ENCODE measurements at places on chromosomes 7 and 10. TPM values are rescaled to one million over a fixed set of nuclear protein-coding genes. Genes with fewer than 3 reads are reported as not detected.

The PFKP gene
- 234 TPM for total RNA-seq

The ADIRF gene
- total RNA-seq, result 72.8 TPM

DNA sequence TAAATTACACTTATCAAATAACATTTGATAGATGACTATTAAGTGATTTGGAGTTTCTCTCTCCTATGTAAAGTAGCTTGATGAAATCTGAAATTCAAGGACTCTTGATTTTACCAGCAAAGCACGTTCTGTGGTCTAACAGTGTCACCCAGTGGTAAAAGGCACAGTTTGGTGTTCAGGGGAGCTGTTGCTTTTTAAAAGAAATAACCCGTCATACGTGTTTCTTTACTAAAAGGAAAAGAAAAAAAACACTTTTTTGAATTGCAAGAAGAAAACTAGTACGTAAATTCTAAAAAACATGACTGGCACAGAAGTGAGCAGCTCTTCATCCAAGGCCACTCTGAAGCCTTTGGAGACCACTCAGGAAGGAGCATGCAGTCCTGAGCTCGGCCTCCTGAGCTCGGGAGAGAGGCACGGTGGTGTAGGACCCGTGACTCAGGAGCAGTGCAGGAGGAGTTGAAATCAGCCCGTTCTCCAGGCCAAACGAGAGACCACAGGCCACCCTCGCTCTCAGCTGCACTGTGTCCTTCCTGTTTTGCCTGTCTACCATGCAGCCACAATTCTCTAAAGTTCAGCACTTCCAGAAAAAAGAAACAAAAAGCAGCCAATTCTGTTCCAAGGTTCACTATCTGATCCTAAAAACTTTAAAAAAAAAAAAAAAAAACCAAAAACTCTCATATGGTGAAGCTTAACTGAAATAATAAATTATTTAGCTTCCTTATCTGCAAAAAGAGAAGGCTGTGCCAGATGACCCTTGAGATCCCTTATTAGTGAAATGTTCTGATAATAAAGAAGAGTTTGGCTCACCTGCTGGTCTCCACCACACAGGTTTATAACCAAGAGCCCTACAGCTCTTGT is 212.6 kb upstream of the FRMD4A start:
- DNase-seq, result no peak

DNA sequence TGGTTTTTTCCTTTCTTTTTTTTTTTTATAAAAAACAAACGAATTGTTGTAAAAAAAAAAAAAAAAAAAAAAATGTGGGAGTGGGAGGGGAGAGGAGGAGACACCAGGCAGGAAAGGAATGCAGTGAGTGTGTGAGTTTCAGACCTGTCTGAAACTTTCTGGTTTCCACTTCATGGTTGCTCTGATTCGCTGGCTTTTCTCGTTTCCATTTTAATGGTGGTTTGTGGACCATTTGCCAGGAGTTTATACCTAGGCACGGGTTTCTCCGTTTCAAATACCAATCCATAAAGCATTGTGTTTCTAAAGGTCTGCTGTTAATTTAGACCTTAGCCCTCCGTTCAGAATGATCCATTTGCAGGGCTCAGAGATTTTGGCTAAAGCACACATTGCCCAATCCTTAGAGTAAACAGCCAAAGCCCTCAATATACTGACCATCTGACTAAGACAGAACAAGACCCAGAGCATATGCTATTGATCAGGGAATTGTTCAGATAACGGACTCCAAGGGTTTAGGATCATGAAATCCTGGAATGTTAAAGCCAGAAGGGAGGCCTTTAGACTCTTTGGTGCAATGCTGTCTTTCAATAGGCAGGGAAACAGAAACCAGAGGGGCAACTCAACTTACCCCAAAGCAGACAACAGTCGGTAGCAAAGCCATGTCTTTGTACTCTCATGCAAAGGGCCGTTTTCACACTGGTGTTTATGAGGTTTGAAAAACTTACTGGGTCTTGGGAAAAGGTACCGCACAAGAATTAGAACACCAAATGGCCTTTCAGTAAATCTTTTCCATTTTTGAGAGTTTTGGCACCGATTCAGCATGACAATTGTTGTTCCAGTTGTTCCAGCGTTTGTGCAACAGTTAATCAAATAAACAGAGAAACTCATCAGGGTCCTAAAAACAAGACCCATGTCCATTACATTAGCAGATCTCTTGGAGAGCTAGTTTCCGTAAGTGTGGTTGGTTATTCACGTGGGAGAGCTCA is 94.3 kb upstream of the AGBL3 start:
- DNase-seq, result no peak

- DNase-seq, result no peak
Observed at GRCh38 chr7:157690833-157691585, 354.2 kb downstream of the DNAJB6 start.

DNA sequence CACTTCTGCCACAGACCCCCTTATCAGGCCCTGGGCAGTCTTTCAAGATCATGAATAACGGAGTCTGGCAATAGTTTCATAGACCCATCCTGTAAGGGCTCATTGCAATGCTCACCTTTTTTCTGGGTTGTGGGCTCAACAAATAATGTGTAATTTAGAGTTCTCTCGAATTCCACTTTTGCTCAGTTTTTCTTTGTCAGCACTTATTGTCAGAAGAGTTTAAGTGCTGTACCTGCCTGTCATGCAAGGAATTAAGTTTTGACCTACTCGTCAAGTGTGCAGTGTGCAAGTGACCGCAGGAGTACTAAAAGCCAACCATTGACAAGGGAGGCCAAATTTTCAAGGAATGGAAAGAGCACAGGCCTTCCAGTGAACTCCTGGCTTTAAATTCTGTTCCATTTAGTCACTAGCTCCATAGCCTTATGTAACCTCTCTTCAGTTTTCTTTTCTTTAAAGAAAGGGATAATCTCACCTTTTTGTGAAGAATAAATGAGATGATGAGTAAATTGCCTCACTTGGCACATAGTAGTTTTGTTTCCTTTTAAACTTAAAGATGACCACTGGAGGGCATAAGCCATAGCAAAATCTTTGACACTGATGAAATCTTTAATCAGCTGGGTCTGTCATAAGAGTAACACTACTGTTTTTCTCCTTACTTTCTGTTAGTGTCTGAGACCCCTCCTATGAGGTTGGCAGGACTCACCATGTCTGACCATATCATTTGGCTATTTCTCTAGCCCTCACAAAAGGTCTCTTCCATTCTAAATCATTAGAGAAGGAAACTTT is 313.3 kb downstream of the TYW1 start:
- DNase-seq, result no peak

DNA sequence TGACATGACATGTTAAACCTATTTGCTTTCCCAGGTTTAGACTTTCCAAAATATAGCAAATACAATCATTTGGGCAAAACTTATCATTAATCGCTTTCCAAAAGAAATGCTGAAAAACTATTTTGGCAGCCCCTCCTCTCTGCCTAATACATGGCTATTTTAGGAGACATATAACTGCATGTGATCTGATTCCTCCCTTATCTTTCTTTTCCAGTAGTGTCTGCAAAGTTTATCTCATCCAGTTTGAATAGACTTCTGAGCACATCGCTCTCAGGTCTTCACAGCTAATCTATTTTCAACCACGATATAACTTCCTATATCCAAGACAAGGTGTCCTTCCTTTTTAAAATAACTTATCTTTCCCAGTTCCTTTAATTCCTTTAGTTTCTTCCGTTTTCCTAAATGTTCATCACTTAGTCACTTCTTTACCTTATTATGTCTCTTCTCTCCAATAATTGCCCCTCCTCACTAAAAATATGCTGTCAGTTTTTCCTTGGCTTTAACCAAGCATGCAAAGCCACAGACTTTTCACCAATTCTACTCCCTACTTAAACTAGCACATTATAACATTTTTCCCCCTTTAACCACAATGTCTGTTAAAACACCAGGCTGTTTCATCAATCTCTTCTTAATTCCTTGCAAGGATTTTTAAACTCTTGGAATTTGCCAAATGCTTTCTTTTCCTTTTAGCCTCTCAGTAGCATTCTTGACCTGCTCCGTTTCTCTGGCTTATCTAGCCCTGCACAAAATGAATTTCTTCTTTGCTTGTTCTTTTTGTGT is 24.4 kb downstream of the GNG11 start:
- DNase-seq, result no peak

- DNase-seq, result peak; percentile 37
Observed at GRCh38 chr10:10869592-10869991, 148.1 kb upstream of the CELF2 start.

- DNase-seq, result no peak
Observed at GRCh38 chr10:88028654-88029053, 165.2 kb downstream of the PTEN start.

GRCh38 chr10:92479547-92479946 is 94.3 kb downstream of the IDE start:
- no peak for DNase-seq

DNA sequence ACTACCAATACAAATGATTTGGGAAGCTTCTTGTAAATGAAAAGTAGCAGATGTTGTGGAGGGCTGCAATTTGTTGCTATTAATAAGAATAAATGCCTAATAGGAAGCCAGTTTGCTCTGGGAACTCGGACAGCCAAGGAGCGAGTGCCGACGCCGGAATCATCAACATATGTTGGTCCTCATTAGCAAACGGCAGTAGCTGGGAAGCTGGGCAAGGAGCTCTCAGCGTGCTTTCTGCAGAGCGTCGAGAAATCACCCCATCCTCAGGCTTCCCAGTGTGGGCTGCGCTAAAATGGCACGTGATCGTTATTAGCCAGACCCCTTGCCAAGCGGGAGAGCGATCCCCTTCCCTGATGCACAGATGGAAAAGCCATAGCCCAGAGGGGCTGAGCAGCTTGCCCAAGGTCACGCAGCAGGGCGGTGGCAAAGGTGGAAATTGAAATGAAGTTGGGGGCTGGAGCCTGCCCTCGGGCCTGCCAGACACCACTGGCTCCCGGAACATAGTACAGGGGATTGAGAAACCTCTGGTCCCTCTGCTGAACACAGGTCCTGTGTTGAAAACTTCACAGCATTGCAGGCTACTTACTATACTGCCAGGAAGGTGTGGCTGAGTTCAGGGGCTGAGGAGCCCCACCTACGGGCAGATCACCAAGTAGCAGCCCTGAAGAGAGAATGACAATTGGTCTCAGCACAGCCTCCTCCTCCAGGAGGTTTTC is 326.9 kb downstream of the PLXNA4 start:
- no peak for DNase-seq

- DNase-seq, result no peak
Observed at GRCh38 chr10:55410415-55410885, 609.4 kb upstream of the PCDH15 start.

GRCh38 chr7:4050126-4050660 is 631.9 kb upstream of the FOXK1 start:
- no peak for DNase-seq

GRCh38 chr7:48718731-48719378 is 205.5 kb upstream of the CDC14C start:
- no peak for DNase-seq

- DNase-seq, result no peak
Observed at GRCh38 chr10:43775384-43775783, 126.7 kb upstream of the ZNF32 start.

GRCh38 chr7:85014936-85015660 is 171.8 kb downstream of the SEMA3D start:
- no peak for DNase-seq

GRCh38 chr10:74207691-74208480 is 56.9 kb downstream of the ADK start:
- DNase-seq, result no peak

GRCh38 chr7:47827351-47827756 is 120.9 kb downstream of the PKD1L1 start:
- no peak for DNase-seq

DNA sequence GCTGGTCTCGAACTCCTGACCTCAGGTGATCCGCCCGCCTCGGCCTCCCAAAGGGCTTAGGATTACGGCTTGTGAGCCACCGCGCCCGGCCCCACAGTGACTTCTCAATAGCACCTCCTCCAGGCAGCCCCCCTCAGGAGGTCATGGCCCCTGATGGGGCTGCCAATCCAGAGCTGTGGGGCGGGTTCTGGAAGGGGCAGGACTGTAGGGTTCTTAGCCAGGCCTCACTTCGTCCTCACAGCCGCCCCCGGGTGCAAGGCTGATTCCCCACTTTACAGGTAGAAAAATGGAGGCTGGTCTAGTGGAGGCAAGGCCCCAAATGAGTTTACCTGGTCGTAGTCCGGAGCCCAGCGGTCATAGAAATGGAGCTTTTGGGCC is 638 bp downstream of the METTL27 start:
- peak; percentile 82 for DNase-seq

- no peak for DNase-seq
Observed at GRCh38 chr10:69172241-69172982, 7.6 kb upstream of the SUPV3L1 start.

Data from PC-9 (cell line).